ENCODE measurements at places on chromosomes 6 and 20. TPM values are rescaled to one million over a fixed set of nuclear protein-coding genes. Genes with fewer than 3 reads are reported as not detected.

GRCh38 chr6:35044145-35044745 is 96.9 kb downstream of the TCP11 start:
- DNase-seq: no peak

DNA sequence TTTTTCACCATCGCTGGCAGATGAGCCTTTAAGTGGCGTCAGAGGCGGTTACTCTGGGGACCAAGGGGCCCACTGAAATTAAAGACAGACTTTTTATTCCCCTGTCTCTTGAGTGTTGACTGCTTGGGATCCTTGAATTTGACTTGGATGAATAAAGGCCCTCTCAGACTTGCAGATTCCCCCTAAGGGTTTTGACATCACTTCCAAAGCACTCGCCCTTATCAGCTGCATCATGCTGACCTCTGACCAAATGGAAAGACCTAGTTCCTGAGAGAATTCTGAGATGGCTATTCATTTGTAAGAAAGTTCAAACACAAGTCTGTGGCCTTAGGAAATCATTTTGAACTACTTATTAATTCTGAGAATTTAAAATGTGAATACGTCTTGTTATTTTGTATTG is 13.5 kb upstream of the MOXD1 start:
- no peak for DNase-seq

DNA sequence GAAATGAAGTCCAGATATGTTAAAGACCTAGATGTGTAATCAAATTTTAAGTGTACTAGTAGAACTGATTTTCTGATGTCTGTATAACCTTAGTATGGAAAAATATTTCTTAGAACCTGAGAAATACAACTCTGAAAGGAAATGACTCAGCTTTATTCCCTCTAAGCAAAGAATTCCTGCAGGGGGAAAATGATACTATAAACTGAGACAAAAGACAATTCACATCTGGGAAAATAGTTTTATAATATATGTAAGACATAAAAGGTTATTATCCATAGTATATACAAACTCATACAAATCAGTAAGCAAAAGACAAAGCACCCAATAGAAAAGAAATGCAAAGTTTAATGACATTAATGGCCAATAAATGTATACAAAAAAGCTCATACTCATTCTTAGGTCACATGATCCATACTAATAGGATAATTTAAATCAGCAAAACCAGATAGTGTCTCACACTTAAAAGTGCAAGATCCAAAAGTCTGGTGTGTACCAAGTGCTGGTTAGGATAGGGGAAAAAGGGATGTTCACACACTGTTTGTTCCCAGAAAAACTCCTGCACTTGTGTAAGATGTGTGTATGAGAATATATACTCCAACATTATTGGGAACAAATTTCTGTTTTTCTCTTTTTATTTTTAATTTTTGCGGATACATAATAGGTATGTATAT is 22.6 kb downstream of the RNF217 start:
- no peak for DNase-seq

GRCh38 chr20:13683833-13684232 is 45.1 kb upstream of the TASP1 start:
- DNase-seq: no peak

GRCh38 chr6:167933847-167934246 is 63.6 kb upstream of the KIF25 start:
- no peak for DNase-seq

- no peak for DNase-seq
Measured at GRCh38 chr20:42894483-42894882, 295.2 kb downstream of the PTPRT start.

- no peak for DNase-seq
Measured at GRCh38 chr6:44735630-44735963, 348.1 kb downstream of the CDC5L start.

GRCh38 chr6:121865811-121866210 is 430.4 kb downstream of the GJA1 start:
- no peak for DNase-seq

- DNase-seq: no peak
Measured at GRCh38 chr6:107670792-107671199, 153.3 kb downstream of the SCML4 start.

DNA sequence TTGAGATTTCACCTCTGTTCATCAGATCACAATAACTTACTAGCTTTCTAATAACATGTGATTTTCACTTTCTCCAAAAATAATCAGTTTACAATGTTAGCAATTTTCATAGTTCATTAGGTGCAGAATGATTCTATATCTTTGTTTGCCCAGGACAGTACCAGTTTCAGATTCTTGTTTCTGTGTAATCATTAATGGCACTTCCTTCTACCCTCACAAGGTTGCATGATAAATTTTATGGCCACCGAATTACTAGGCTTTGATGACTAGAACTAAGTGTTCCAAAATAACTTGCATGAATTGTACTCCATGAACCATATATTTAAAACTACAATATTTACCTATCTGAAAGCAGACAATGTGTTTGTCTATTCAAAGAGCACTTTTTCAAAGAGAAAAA is 442.3 kb downstream of the EPHA7 start:
- DNase-seq: no peak

- DNase-seq: no peak
Measured at GRCh38 chr20:12570371-12570770, 438.4 kb upstream of the SPTLC3 start.

DNA sequence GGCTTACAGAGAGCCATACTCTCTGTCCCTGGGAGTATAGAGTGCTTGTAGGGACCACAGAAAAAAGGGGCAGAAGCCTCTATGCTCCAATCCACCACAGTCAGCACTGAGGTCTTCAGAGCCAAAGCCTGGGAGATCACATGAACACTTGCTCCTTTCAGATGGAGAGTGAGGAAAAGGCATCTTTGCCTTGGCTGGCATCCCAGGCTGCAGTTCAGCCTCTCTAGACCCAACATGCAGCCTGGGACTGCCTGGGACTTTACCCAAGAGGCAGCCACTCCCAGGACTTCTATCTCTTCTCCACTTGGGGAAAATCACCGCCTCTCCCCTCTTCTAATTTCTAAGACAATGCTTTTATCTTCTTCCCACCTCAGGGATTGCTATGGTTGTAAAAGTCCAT is 46.5 kb upstream of the MYLIP start:
- no peak for DNase-seq

GRCh38 chr20:47576516-47577033 is 74.9 kb downstream of the NCOA3 start:
- DNase-seq: peak; percentile 90

GRCh38 chr6:164345806-164346496 is 931.4 kb downstream of the QKI start:
- DNase-seq: no peak

DNA sequence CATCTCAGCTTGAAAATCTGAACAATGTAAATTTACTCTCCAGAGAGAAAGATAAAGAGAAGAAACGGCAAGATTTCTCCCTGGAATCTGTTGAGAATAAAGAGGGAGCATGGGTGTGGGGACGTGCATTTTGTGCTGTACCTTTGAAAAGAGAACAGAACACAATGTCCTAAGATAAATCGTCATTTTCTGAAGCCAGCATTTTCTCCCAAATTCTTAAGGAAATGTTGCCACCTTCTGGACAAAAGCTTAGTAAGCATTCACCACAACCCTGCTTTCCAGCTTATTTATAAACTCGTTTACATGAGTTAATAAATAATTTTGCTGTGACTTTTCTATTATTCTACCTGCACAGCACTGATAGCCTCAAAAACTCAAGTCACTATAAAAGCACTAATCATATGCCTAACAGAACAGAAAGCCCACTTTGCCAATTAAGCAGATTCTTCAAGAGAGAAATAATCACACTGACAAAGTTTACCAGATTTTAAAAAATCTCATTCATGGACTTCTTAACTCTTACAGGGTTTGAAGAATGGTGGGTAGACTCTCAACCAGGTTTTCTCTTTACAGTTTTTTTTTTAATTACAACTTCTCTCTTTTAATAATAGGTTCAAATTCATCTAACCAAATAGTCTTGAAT is 155.8 kb downstream of the MBOAT1 start:
- DNase-seq: peak; percentile 65

DNA sequence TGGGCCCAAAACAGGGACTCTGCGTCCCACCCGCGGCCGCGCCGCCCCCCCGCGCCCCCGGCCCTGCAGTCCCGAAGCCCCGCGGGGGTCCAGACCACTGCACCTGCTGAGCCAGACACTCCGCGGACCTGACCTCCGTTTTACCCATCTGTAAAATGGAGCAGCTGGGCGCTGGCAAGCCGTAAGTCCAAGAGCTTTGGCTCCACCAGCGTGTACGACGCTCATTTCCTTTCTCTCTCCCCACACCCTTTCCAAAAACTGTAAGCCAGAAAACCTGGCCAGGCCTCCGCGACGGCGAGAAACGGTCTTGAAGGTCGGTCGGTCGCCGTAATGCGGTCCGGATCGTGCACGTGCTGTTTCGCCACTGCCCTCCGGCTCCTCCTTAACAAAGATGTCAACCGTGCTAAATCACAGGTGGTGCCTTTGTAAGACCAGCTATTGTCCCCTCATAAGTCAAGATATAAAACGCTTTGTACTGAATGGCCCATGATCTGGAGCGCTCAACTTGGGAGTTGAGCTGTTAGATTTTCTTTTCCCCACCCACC is 7.8 kb upstream of the NR2E1 start:
- no peak for DNase-seq

GRCh38 chr20:25605148-25605547 is 18.7 kb downstream of the NANP start:
- no peak for DNase-seq

DNA sequence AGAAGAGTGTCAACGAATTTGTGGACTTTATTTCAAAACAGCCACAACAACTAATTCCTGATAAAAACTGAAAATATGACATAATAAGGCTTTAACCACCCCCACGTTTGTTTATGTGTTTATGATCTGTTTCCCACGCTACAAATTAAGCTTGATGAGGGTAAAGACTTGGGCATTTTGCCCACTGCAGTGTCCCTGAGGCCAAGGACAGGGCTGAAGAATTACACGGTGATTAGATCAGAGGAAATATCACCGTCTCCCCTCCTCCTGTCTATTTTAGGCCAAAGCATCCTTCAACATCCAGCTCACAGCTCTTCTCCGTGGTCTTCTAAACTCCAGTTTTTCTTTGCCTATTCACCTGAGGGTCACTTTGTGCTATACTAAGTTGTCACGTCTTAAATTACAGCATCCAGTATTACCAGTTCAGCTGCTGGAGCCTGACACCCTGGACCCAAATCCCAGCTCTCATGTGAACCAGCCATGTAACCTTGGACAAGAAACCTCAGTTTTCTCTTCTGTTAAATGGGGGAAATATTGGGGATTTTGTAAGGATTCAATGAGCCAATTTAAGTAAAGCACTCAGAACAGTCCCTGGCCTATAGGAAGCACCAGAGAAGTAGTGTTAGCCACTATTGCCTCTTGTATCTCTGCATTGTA is 15.2 kb upstream of the ARFGEF2 start:
- DNase-seq: no peak

- DNase-seq: no peak
Measured at GRCh38 chr6:2072453-2072852, 173.0 kb downstream of the GMDS start.

GRCh38 chr6:84449220-84449619 is 221.8 kb upstream of the CEP162 start:
- DNase-seq: no peak

GRCh38 chr6:143766185-143766553 is 77.0 kb upstream of the LTV1 start:
- DNase-seq: no peak

- DNase-seq: no peak
Measured at GRCh38 chr6:169918954-169919549, 167.6 kb downstream of the ERMARD start.

DNA sequence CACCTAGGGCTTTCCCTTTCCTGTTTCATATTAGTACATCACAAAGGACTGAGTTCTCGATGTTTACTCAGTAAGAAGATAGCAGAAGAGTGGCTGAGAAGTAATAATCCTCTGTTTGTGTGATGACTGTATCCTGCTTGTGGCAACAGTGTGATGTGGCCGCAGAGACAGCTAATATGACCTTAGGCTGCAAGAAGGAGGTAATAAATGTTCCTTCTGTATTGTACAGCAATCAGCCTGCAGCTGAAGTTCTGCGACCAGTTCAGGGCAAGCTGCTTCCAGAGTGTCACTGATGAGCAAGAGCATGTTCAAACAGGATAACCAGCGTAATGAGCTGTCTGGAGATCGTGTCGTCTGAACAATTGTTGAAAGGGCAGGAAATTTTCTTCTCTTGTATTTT is 70.9 kb downstream of the OPN5 start:
- no peak for DNase-seq

- no peak for DNase-seq
Measured at GRCh38 chr6:46575530-46575929, 77.1 kb downstream of the CYP39A1 start.

GRCh38 chr20:5464901-5465603 is 148.3 kb upstream of the PROKR2 start:
- no peak for DNase-seq

GRCh38 chr20:32580970-32581838 is 3.9 kb downstream of the NOL4L start:
- no peak for DNase-seq

- no peak for DNase-seq
Measured at GRCh38 chr6:144311361-144311760, 26.2 kb downstream of the UTRN start.

DNA sequence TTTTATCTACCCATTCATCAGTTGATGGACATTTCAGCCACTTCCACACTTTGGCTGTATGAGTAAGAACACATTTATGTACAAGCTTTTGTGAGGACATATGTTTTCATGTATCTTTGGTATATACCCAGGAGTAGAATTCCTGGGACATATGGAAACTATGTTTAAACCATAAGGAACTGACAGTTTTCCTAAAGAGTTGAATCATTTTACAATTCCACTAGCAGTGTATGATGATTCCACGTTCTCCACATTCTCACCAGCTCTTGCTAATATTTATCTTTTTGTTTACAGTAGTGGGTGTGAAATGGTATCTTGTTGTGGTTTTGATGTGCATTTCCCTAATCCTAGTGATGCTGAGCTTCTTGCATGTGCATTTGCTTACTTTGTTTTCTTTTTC is 338.1 kb downstream of the PLCB1 start:
- DNase-seq: no peak

DNA sequence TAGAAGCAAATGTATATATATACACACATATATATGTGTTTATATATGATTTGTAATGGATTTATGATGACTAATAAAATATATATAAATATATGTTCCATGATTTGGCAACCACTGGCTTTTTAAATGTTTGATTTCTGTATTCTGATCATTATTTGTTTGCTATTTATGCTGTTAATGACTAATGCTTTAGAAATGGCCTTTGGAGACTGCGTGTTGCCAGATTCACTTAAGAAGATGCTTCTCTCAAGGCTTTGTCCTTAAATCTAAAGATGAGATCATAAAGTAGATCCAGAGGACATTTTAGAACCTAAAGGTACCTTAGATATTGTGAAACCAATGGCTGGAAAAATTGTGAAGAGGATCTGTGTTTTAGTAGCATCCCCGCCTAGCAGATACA is 116.0 kb upstream of the SUPT3H start:
- no peak for DNase-seq

- DNase-seq: no peak
Measured at GRCh38 chr6:21842875-21843645, 249.5 kb downstream of the SOX4 start.

HSPA1A gene
- 106 TPM for polyA plus RNA-seq

ROS1 gene
- polyA plus RNA-seq: 0.23 TPM

LINC00237 gene
- polyA plus RNA-seq: not detected

ADGRF4 gene
- 0.06 TPM for polyA plus RNA-seq

GPR63 gene
- 4.2 TPM for polyA plus RNA-seq

HLA-E gene
- 113 TPM for polyA plus RNA-seq

LYRM2 gene
- polyA plus RNA-seq: 52.1 TPM

CUTA gene
- polyA plus RNA-seq: 225 TPM

PCED1A gene
- polyA plus RNA-seq: 60.5 TPM

POU5F1 gene
- 1.4 TPM for polyA plus RNA-seq

MCHR2 gene
- polyA plus RNA-seq: not detected

THEMIS gene
- not detected for polyA plus RNA-seq

C6orf163 gene
- polyA plus RNA-seq: 3.2 TPM
